ENCODE measurements at places on chromosomes 2 and 18.

GRCh38 chr2:38907743-38908562 is 18.3 kb downstream of the ARHGEF33 start:
- no peak for DNase-seq

DNA sequence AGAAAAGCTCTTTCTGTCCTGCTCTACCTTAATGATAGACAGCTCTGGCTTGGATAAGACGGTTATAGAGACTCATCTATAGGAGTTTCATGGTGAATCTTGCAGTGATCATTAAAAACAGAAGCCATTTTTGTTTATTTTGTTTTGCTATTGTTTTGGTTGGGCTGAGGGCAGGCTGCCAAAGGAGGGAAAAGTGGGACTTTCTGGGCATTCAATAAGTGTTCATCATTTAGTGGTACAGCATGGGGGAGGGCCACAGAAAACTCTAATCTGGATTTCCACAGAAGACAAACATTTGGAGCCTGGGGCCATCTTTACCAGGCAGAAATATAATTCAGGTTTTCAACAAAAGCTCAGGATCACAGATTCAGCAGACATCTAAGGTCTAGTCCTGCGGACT is 62.4 kb upstream of the EFEMP1 start:
- DNase-seq, result no peak

GRCh38 chr2:667332-667999 is 9.7 kb downstream of the TMEM18 start:
- peak; percentile 6 for DNase-seq

GRCh38 chr2:181046833-181047232 is 66.4 kb downstream of the UBE2E3 start:
- DNase-seq, result no peak

- no peak for DNase-seq
Observed at GRCh38 chr2:215441560-215442400, 5.9 kb upstream of the FN1 start.

Measured in inflammatory macrophage treated with lipopolysaccharide for 4 hours (primary cell).